ENCODE measurements at places on chromosomes 11 and 22.

GRCh38 chr11:38460429-38460828, 1862.4 kb upstream of the RAG2 start:
- no peak for DNase-seq

- no peak for DNase-seq
Observed at GRCh38 chr11:118081241-118081958, 4.5 kb downstream of the TMPRSS4 start.

- DNase-seq: peak; percentile 88
Observed at GRCh38 chr11:128503245-128503991, 83.9 kb downstream of the ETS1 start.

DNA sequence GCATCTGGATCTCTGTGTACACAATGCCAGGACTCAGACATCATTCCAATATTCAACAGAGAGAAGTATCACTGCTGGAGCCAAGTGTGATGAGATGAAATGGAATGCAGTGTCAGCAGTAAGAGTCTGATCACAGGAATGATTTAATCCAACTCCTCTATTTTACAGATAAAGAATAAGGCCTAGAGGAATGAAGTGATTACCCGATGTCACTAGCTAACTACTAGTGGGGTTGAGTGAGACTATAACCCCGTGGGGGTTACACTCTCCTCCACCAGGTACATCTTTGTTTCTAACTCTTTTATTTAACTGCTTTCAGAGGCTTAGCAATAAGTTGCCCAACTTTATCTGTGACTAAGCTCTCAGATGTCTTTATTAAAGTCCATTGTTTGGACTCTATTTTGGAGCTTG, 94.2 kb upstream of the FAT3 start:
- no peak for DNase-seq

DNA sequence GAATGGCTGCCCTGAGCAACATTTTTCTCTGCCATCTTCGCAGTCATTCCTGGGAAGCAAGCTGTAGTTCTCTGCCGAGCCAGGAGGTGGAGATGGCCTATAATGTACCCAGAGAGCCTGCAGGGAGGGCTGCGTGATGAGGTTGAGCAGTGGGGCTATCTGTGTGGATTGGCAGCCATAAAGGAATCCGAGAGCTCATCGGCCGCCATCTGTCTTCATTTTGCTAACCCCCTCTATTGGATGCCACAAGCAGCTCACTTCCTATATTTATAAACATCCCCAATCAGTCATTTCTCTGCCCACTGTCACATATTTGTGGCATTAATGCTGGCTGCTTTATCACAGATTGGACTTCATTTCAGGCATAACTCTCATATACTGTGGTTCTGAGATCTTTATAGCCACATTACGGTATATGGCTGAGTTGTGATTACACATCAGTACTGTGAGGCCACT, 209.5 kb downstream of the NTM start:
- peak; percentile 71 for DNase-seq

DNA sequence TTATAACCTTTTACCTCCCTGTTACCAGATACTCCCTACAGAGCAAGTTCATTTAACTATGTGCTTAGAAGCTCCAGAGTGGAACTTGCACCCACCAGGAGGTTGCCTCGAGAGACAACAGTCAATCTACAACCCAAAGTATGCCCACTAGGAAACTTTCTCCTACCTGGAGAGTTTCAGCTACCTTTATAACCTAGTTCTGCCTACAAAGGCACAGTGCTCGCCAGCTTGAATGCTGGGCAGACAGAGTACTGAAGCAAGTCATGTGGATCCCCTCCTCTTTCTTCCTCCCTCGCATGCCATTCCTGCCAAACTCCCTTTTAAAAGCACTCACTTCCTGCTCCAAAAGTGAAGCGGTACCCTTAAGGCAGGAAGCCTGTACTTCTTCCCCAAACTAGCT, 258.9 kb downstream of the SWAP70 start:
- DNase-seq: no peak

- DNase-seq: peak; percentile 56
Observed at GRCh38 chr22:45218976-45219375, 21.7 kb downstream of the KIAA0930 start.

DNA sequence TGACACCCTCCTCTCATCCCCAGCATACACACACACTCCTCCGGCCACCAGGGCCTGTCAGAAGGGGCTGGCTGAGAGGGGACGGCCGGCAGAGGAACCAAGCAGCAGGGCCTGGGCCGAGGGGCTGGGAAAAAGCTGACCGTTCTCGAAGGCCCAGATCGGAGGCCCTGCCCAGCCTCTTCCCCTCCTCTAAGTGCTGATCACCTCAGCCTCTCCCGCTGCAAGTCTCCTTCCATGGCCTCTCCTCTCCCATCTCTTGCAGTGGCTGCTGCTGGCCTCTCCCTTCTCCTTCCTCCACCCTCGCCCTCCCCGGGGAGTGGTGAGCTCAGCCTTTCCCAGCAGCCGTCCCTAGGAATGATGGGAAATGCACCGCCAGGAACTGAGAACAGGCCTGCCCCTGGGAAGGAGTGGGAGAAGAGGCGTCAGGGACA, 39.6 kb downstream of the ARRB1 start:
- no peak for DNase-seq

- peak; percentile 52 for DNase-seq
Observed at GRCh38 chr11:73308003-73308960, at the start of gene ARHGEF17. Gene ARHGEF17, plus strand, starts transcription at chr11:73308276. Its CDS starts 363 bp downstream, at chr11:73308639.

GRCh38 chr11:120054753-120055045, 83.2 kb downstream of the TRIM29 start:
- no peak for DNase-seq

GRCh38 chr11:63931876-63932275, 6.9 kb upstream of the NAA40 start:
- DNase-seq: no peak

DNA sequence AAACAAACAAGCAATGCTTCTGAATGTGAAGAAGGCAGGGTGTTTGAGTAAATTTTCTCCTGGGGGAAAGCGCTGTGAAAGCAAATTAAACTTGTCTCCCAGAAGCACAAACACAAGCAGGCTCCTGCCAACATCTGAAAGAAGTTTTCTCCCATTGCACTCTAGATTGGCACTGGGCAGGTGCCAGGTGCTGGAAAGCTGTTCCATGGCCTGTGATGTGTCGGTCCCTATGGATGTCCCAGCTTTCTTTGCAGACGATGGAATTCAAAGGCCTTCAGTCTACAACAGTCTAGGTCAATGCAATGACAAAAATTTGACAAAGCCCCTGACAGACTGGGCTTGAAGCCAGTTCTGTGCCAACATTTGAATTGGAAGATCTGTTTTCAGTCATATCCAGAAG, 246.1 kb upstream of the NARS2 start:
- no peak for DNase-seq

- no peak for DNase-seq
Observed at GRCh38 chr11:132278801-132279574, 908.6 kb downstream of the NTM start.

GRCh38 chr11:116231543-116231942, 541.2 kb downstream of the BUD13 start:
- DNase-seq: no peak

DNA sequence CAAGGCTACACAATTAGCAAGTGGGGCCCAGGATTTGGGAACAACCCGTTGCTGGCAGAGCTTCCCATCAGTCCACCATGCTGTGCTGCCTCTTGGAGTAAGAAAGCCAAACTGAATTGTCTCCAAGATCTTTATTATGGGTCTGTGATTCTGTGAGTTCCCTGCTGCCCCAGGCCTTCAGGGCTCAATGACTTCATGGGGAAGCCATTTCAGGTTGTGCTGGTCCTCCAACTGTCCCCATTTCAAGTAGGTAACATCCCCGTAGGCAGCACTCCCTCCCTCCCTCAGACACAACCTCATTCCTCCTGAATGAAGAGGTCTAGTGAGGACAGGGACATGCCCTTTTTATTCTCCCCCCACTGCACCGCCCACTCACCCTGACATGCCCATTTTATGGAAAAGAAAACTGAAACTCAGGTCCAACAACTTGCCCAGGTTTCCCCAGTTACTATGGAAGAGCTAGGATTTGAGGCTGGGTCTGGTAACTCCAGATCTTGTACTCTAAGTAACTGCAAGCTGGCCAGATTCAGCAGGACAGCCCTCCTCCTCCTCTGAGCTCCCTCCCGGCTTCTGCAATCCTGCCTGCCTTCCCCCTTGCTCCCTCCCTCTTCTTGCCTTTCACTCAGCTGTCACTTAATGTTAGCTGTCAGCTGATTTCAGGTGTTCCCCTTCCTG, 8.2 kb upstream of the YWHAH start:
- no peak for DNase-seq

- DNase-seq: no peak
Observed at GRCh38 chr11:65132238-65132987, 1.9 kb downstream of the SYVN1 start.

DNA sequence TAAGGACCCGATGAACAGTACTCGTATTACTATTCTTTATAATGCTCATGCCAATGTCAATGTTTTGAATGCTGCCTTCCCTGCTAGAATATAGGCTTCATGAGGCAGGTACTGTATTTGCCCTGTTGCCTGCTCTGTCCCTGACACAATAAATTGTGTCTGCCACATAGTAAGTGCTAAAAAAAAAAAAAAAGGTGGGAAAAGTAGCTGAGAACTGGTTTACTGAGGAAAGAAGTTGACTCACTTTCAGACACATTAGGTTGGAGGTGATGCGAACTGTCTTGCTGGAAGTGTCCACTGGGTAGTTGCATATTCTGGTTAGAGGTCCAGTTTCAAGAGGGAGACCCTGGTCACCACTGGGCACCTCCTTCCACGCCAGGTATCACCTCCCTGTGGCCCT, 255.9 kb downstream of the KIRREL3 start:
- no peak for DNase-seq

- DNase-seq: no peak
Observed at GRCh38 chr22:35552196-35552842, 11.7 kb downstream of the RASD2 start.

- no peak for DNase-seq
Observed at GRCh38 chr11:30016588-30017363, at the start of gene KCNA4. Gene KCNA4, minus strand, starts transcription at chr11:30017030. Its CDS starts 4,352 bp downstream, at chr11:30012678.
